Head of caudate nucleus (tissue), 42 donors: ENCODE measurements at places on chromosomes 1 and 21.

DNA sequence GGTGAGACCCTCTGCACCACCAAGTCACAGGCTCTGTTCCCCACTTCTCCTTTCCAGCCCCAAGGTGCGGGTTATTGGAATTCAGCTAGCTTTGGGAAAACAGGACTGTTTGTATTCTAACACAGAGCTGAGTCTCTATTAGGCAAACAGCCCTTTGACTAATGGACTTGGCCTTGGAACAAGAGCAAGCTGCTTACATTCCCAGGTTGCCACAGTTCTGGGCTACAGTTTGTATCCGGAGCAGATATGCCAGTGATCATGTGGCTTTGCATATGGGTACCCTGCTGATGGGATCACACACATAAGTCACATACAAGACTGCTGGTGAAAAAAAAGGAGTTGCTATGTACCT lies 110.5 kb upstream of the COA6 start:
- no peak for DNase-seq

- DNase-seq = no peak
Observed at GRCh38 chr1:183844806-183845205, 39.9 kb downstream of the RGL1 start.

- no peak for DNase-seq
Observed at GRCh38 chr1:227192163-227192562, 126.1 kb downstream of the CDC42BPA start.

DNA sequence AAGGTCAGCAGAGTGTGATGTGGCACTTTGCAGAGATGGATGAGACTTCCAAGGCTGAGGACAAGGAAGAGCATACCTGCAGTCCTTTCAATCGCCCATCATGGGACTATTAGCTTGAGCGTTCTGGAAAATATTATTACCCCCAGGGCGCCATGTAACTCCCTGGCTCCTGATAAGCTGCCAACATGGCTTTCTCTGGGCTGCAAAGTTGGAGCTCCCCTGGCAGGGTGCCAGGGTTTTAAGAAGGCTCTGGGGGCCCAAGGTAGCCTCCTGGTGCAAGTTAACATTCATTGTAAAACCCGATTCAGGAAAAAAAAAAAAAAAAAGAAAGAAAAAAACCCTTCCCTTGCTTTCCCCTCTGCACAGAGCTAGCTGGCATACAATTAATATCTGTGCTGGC lies 196.7 kb downstream of the PBX1 start:
- DNase-seq = no peak

DNA sequence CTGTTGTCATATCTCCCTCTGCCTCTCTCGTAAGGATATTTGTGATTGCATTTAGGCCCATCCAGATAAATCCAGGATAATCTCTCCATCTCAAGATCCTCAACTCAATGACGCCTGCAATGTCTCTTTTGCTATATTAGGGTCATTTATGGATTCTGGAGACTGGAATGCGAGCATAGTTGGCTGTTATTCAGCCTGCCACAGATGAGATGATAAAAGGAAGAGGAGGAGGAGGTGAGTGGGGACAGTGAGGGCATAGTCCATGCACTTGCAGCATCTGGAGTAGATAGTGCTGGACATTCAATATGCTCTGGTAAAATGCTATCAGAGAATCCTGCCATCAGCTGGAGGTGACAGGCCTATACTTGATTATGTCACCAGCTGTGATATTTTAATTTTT lies 131.6 kb upstream of the CACNA1E start:
- no peak for DNase-seq

- DNase-seq = peak; percentile 27
Observed at GRCh38 chr1:17274186-17275170, 25.6 kb downstream of the PADI3 start.

DNA sequence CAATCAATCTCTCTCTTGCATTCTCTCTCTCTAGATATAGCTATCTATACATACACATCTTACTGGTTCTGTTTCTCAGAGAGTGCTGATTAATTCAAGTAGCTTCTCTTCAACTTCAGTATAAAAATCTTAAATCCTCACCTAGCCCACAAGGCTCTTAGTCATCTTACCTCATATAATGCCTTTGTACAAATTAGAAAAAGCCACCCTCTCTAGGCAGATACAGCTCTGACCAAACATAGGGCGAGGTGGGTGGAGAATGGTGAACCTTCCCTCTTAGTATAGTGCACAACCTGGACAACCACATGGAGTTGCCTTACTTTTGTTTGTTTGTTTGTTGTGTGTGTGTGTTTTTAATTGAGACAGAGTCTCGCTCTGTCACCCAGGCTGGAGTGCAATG lies 5.1 kb upstream of the INAVA start:
- no peak for DNase-seq

- no peak for DNase-seq
Observed at GRCh38 chr1:154353460-154353904, 28.2 kb downstream of the ATP8B2 start.

DNA sequence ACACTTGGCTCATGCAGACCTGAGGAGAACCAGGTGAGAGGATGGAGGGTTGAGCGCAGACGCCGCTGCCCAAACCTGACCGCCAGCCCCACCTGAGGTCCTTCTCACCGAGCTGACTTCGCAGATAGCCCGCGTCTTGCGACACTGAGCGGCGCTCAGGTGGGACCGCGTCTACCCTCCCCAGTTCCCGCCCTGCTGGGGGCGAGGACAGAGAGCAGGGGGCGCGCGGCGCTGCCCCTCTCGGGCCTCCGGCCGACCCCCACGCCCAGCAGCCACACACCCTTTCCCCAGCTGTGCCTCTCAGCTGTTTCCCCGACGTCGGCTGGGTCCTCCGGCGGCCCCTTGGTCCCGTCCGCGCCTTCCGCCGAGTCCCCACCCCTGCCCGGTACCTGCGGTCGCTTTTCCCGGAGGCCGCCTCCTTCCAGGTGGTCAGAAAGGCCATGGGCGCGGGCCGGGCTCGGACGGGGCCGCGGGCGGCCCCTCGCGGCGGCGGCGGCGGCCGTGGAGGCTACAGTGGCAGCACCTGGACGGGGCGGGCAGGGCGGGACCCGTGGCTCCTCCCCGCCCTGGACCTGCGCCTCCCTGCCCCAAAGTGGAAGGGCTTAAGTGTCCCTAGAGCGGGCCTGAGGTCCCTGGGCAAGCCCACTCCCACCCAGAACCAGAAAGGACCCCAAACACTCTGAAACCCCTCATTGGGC lies 14.4 kb upstream of the TTC39A start:
- no peak for DNase-seq

- no peak for DNase-seq
Observed at GRCh38 chr1:220344745-220345144, 72.5 kb upstream of the RAB3GAP2 start.

- no peak for DNase-seq
Observed at GRCh38 chr1:35809114-35810095, 1.6 kb downstream of the AGO4 start.

DNA sequence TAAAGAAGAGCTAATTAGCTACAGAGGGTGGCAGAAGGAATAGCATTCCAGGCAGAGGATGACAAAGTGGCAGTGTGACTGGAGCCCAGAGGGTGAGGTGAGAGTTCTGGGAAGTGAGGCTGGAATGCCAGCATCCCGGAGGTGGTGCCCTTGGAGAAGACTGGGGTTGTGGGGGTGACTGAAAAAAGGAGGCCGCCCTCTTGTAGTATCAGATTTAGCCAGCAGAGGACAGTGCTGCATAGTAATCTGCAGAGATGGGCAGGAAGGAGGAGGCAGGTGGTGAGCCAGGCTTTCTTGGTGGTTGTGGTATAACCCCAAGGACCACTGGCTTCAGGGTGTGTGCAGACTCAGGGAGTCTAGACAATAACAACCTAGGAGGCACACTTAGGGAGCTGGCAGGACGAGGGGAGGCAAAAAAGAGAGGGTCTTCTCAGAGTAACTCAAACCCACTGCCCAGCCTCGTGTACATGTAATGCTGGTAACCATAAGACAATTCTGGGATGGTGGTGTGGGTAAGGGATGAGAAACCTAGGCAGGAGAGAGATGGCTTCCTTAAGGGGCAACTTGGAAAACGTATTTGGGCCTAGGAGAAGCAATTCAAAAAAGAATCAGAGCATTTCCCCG lies 30.5 kb downstream of the MROH7 start:
- DNase-seq = peak; percentile 44

DNA sequence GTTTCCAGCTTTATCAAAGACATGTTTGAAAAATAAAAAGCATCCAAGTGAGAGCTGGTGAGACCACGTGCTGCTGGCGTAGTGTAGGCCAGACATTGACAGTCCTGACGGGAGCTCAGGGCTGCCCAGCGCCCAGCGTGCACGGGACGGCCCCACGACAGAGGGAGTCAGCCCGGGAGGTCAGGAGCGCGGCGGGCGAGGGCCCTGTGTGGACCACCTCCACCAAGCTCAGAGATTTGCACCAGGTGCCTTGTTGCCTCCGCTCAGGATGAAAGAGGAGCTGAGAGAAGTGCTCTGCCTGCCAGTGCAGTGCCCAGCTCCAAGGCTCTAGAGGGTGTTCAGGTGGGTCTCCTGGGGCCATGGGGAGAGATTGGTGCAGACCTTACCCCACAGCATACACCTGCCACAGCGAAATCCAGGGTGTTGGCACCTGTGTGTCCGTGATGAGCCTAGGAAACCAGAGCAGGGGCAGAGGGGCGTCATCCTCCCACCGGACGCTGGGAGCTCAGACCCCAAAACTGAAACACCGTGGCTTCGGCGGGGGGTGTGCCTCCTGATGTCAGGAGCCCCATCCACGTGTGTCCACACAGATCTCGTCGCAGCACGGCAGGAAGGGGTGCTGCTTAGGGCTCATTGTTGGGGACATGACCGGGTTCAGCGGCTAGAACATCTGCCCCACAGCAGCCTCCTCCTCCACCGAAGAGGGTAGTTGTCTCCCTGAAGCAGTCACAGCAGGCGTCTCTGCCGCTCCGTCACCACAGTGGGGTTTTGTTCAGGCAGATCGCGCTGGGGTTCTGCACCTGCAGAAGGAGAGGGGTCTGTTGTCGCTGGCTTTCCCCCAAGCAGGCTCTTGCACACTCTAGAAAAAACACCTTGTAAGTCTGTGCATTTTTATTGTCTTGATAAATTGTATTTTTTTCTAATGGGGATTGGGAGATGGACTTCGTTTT lies 64.2 kb downstream of the POFUT2 start:
- no peak for DNase-seq

DNA sequence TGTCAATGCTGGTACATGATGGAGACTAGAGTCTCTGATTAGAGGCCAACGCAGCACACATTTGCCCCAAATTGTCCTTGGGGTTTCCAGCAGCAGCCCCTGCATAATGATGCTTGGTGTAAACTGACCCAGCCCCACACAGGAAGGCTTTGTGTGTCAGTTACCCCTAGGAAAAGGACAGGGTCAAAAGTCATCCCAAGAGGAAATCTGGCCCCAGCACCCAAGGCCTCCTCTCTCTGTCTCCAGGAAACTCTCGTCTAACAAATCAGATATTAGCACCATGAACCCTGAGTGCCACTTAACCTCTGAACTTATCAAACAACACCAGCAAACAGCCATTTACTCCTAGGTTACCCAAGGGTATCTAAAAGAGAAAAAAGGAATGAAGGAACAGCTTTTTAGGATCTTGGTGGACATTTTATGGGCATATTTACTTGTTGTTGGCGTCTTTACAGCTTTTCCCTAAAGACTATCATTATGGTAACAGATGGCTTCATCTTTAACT lies 84.5 kb downstream of the PSMG1 start:
- DNase-seq = no peak

GRCh38 chr1:184188037-184188436 lies 136.5 kb downstream of the TSEN15 start:
- no peak for DNase-seq

DNA sequence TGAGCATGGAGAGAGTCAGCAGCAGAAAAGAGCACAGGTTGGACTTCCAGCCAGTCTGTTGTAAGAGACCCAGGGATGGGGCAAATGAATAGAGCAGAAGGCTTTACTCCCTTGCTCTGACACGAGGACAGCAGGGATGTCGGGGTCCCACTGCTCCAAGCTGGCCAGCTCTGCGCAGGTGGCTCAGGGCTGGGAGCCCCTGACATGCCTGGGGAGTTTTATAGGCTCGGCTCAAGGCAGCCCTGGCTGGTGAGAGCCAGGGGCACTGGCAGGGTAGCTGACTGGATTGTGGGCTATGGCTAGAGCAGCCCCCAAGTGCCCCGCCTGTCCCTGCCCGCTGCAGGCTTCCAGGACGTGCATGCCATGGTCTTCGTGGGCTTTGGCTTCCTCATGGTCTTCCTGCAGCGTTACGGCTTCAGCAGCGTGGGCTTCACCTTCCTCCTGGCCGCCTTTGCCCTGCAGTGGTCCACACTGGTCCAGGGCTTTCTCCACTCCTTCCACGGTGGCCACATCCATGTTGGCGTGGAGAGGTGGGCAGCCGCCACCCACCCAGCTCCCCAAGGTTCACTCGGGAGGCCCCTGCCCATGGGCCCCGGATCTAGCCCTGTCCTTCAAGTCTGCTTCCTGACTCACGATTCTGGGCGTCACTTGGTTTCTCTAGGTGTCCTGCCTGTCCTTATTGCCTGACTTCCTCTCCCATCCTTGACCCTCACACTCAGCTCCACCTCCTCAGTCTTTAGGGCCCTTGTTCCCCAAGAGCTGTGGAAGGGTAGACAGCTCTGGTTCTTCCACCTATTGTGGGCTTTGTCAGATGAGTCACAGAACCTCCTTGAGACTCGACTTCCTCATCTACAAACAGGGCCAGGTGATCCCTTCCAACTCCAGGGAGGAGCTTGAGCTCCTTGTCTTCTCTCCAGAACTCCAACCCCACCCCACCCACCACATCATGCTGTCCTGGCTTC lies 8.2 kb downstream of the RHBG start:
- no peak for DNase-seq

DNA sequence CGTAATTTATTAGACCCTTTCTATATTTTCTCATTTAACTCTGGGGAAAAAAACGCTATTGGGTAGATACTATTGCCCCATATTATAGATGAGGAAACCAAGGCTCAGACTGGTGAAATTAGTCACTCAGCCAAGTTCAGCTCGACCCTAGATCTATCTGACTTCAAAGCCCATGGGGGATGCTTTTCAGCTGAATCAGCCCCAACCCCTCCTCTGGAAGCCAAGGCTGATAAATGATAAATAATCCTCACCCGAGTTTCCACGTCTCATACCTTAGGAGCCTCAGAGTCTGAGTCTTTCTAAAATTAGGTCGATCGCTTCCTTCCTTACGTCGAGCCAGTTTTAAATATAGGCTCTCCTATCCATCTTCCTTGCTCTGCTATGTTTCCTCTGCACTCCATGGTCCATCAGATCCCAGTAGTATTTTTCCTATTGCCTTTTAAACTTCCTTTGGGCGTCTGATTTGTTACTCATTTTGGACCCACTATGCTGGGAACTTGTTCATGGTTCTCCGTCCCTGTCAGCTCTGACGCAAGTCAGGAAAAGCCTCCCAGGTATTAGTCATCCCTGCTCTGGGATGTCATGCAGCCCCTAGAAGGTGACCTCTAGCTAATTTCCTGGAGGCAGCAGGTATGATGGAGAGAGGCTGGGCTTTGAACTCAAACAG lies 122.8 kb downstream of the PLPP3 start:
- no peak for DNase-seq

GRCh38 chr1:116322752-116323405 lies 50.2 kb upstream of the ATP1A1 start:
- no peak for DNase-seq

GRCh38 chr21:35376406-35377135 lies 327.5 kb upstream of the RUNX1 start:
- no peak for DNase-seq

DNA sequence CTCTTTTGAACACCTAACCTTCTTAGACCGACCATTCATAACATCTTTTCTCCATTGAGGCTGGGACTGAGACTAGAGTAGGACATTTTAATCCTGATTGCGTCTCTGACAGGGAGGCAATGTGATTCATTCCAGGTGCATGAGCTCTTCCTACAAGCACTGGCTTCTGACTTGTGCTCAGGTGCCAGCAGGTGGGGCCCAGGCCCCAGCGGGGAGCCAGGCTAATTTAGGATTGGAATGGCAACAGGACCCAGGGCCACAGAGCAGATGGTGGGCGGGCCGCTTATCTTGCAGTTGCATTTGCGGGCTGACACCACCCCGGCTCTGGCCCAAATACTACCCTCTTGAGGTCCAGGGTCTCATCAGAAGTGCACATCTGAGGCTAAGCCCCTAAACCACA lies 4.1 kb downstream of the GPA33 start:
- DNase-seq = no peak
